Stimulated activated CD4-positive, alpha-beta T cell treated with anti-CD3 and anti-CD28 coated beads, Interleukin-1b, Interleukin-23, amount 100 ng/mL, for 48 hours (primary cell): ENCODE measurements at places on chromosomes 6 and 20.

DNA sequence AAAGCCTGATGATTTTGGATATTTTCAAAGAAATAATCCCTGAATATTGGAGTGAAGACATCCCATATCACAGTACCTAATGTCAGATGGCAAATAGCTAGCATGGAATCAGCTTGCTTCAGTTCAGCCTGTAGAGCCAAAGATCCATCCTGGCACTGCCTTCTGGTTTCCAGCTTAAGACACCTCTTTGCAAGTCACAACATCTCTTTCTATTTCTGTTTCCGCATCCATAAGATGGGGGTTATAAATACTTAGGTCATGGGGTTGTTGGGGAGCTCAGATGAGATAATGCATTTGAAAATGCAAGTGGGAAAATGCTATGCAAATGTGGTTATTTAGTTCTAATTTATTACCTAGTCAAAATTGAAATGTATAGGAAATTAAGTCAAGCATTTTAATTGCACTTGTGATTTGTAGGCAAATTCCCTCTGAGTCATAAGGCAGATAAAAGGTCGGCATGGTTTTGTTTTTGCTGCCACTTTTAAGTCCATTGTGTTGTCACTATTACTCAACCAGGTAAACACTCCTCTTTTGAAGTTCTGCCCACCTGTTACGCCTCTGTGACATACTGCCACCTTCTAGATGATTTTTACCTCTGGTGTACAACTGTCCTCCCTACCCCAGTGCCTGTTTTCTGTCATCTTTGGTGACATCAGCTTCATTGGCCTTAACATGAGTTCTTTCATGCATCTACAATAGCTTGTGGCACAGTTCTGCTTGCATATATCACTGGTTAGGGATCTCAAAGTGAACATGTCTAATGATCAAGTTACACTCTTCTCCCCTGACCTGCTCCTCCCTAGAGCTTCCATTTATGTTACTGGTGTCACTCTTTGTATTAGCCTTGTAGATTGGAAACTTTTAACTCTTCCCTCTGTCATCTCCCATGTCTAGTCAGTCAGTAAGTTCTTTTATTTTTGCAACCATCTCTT, 96.6 kb downstream of the CDKAL1 start:
- peak; percentile 23 for DNase-seq

DNA sequence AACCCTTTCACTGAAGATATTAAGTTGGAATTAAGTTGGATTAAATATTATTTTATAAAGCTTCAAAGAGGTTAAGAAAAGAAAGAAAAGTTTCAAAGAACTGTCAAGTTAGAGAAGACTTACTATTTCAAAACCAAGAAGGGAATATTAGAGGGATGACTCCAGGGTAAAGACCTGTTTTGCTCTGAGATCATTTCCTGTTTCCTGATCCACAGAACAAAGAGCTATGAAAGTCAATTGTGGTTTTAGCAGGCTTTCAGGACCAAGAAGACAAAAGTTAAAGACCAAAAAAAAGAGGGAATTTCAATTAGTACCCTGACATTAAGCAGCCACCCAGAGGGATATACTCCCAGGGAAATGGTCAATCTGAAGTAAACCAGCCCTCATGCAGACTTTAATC, 19.4 kb downstream of the ESF1 start:
- DNase-seq: no peak

- DNase-seq: peak; percentile 42
Observed at GRCh38 chr6:105981002-105981887, 104.9 kb upstream of the PRDM1 start.

DNA sequence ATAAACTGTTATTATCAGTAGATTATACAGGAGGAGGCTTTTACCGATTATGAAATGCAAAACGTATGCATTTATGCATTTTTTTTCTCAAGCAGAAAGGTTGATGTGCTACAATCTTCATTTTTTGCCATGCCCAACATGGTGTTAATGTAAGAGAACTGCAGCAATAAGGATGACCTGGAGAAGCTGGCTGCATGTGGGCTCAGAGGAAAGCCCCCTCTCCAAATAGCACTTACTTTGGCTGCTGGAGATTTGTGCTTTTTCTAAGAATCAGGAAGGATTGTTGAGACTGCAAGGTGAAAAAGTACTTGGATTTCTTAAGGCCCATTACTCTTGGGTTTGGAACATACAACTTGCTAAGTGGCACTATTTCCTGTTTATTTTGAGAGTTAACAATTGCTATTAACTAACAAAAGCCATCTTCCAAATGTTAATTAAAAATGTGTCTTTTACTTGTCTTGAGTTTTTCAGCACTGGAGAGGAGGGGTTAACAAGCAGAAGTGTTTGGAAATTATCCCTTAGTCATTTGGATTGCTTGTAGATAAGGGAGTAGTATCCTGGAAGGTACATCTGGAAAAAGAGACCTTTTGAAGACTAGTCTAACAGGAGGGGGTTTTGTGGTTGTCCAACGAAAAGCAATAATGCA, 5.6 kb downstream of the SOX4 start:
- DNase-seq: no peak

DNA sequence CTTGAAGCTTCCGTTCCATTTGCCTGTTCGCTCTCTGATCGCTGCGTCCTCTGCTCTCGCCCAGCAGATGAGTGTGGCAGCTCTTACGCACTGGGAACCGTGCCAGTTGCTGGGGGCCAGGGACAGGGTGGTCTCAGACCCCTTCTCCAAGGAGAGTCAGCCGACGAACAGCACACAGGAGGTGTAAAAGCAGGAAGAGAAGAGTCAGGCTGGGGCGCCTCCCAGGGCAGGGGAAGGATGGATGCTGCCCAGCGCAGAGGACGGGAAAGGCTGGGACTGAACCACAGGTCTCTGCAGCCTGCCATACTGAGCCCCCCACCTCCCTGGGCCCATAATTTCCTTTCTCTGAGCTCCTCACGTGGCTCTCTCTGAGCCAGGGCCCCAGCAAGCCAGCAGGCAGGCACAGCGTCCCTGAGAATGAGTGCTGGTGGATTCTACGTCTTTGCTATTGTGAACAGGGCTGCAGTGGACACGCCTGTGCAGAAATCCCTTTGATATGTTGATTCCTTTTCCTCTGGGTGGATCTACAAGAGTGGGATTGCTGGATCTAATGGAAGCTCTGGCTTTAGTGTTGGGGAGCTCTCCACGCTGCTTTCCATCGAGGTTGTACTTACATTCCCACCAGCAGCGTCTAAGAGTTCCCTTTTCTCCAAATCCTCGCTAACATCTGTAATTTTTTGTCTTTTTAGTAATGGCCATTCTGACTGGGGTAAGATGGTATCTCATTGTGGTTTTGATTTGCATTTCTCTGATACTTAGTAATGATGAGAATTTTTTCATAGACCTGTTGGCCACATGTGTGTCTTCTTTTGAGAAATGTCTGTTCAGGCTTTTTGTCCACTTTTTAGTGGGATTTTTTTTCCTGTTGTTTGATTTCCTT, 104.1 kb downstream of the PSMB1 start:
- DNase-seq: no peak

- DNase-seq: no peak
Observed at GRCh38 chr6:66735106-66735890, 1028.3 kb upstream of the EYS start.

- DNase-seq: no peak
Observed at GRCh38 chr20:8515810-8516435, 383.9 kb downstream of the PLCB1 start.

- no peak for DNase-seq
Observed at GRCh38 chr20:49850463-49851230, 38.0 kb downstream of the SLC9A8 start.

DNA sequence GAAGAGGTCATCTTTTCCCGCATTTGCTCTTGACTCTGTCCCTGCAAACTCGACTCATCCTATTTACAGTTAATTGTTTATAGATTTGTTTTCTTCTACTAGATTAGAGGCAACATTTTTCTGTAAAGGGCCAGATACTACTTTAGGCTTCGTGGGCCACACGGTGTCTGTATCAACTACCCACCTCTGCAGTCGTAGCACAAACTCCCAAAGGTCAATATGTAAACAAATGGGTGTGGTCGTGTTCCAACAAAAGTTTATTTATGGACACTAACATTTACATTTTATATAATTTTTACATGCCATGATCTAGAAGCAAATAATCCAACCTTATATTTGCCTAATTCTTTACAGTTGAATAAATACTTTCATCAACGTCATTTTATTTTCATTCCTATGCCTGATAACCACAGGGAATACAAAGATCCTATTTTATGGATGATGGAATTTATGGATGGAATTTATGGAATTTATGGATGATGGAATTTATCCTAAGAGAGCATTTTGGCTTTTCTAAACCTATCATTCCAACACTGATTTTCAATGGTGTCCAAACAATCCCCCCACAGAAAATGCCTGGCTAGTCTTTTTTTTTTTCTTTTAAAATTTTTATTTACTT, 232.8 kb downstream of the MYLK4 start:
- no peak for DNase-seq

- no peak for DNase-seq
Observed at GRCh38 chr6:129525055-129525454, 184.9 kb downstream of the ARHGAP18 start.

- no peak for DNase-seq
Observed at GRCh38 chr20:36154700-36155628, at the start of gene EPB41L1. EPB41L1 (plus strand) TSS chr20:36154740; CDS start chr20:36173778, 19,038 bp downstream.

DNA sequence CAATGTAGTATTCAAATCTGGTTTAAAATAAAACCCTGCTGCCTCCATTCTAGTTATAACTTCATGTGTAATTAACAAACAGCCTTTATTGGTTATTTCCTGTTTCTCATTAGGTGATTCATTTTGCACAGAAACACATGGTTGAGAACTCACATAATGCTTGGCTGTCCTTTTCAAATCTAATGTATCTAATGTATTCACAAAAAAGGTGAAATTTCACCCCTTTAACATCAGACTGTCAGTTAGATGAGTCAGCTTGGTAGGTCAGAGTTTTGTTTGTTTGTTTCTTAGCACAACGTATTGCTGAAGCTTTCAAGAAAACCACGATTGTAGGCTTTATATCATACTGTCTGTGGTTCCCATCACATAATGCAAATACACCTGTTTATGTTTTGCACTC, 78.7 kb upstream of the TMEM30A start:
- no peak for DNase-seq

GRCh38 chr6:55276745-55277530, 50.3 kb upstream of the GFRAL start:
- no peak for DNase-seq

GRCh38 chr6:167671977-167672687, 154.6 kb upstream of the AFDN start:
- DNase-seq: no peak

GRCh38 chr6:29624520-29624961, 8.4 kb downstream of the GABBR1 start:
- DNase-seq: no peak

GRCh38 chr6:112470376-112470775, 123.2 kb downstream of the RFPL4B start:
- DNase-seq: no peak

DNA sequence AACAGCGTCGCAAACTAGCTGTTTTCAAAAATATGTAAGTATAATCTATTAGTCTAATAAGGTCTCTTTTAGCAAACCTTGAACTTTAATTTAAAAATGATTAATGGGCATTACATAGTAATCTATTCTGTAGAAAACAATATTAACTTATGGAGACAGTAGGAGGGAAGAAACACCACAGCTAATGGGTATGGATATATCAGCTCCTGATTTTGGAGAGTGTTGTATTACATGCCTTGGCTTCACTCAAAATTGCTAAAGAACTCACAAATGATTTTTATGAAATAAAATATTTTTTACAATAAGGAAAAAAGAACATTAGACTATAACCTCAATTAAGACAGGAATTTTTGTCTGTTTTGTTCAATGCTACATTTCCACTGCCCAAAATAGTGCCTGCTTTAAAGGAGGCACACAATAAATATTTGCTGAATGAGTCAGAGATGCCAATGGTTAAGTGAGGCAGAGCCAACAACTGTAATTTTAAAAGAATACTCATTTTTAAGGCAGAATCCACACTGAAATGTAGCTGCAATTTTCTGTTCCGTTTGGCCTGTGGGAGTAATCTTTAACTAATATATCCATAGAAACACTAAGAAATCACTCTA, 15.7 kb downstream of the ATG5 start:
- no peak for DNase-seq

DNA sequence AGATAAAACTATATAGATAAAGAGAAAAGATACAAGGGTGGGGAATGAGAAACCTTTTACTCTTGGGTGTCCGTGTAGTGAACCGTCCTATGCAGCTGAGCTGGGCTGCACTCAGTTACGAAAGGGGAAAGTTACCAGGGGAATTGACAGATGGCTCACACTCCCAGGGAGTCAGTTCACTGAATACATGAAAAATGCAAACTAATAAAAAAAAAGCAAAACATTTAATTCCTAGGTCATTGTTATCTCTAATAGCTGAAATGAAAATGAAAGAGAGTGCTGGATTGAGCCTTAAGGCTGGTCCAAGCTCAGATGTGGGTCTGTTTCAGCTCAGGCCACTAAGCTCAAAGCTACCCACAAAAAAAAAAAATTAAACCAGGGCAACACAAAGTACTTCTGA, 138.0 kb downstream of the THBS2 start:
- DNase-seq: no peak

DNA sequence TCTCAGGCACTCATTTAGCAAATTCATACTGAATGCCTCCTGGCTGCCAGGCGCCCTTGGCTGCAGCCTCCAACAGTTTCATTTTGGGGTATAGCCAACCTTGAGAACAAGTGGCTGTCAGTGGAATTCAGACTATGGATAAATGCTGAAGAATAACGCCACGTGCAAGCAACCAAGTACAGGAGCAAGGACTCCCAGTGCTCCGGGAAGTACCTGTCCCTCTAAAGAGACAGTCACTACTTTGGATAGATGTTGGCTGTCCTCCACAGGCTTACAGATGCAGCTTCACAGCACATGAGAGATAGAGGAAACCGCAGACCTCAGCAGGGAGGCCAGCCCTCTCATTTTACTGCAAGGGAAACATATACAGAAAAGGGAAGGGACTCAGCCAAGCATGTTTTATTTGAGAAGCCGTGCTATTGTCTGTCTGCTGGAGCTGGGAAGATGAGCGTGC, 658.2 kb downstream of the PTPRT start:
- no peak for DNase-seq

DNA sequence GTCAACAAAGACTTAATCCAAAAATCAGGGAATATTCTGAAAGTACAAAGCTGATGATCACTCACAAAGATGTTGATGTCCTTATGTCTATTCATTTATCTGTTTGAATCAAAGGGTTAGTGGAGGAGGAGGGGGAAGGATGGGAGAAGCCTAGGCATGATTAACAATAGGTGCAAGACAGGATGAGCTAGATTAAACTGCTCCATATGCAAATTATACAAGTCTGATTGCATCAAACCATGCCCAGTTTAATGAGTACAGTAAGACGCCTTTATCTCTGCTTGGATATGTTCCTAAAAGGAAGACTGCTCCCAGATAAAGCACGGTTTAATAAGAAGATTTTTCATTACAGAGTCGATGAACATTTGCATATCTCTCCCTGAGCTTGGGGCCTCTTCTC, 626.4 kb upstream of the NOX3 start:
- no peak for DNase-seq
